ENCODE measurements at places on chromosomes 3 and 15.

DNA sequence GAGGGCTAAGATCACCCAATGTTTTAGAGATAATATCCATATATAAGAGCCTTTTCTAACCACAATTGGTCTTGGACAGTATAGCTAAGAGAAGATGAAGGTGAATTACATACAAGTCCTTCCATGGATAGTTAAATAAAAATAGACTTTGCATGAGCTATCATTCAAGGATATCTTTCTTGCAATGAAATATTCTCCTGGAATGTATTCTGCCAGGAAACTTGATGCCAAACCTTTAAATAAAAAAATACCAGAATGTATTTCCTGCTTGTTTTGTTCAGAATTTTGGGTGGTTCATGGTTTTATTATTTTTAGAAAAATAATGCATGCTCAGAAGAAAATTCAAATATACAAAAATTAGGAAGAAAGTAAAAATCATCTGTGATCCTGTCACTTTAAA lies 88.8 kb upstream of the PPIB start:
- no peak for DNase-seq

DNA sequence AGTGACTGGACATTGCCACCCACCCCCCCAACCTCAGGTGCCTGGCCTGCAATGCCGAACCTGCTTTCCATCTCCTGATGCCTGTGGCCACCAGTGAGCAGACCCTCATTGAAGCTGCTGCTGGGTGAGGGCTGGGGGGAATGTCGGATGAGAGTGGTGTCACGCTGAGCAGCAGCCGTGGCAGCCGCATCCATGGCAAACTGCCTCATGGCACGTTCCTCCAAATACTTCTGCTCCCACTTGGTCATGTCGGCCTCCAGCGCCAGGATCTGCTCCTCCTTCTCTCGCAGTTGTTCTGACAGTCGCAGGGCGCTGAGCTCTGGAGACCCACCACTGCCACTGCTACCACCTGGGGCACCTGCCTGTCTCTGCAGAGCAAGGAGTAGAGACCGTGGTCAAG lies 14.2 kb downstream of the AMOTL2 start:
- DNase-seq = no peak

- DNase-seq = no peak
Measured at GRCh38 chr3:126112531-126113237, 28.8 kb upstream of the SLC41A3 start.

DNA sequence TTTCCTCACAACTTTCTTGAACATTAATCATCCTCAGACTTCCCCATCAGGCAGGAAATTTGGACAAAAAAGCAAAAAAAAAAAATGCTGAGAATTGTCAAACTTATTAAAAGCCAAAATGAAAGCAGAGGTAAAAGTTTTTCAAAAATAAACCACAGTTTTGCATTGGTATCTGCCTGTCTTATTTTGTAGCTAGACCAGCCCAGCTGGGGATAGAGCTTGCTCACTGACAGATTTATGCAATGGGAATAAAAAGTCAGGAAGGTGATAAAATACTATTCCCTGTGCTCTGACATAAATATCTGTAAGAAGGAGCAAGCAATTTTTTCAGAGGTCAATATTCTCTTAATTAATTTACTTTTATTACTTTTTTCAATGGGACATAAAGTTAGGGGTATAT lies 1006.7 kb upstream of the ALCAM start:
- no peak for DNase-seq

DNA sequence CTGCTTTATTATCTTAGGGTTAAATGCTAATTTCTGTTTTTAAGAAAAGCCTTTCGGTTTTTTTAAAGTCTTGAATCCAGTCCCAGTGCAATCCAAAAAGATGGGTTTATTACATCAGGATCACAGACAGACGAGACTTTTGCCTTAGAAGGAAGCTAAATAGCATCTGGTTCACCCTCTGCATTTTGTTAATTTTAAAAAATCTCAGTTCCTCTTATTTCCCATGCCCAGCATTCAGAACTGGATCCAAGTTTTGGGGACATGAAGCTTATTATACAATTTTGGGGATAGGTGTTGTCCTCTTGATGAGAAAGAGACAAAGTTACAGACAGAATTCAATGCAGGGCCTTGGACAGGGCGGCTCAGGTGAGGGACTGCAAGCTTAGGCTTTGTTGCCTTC lies 181.5 kb upstream of the LYSMD4 start:
- DNase-seq = no peak

GRCh38 chr15:64527263-64527984 lies 67.0 kb downstream of the ZNF609 start:
- DNase-seq = no peak

- DNase-seq = no peak
Measured at GRCh38 chr3:188646592-188646991, 492.6 kb downstream of the LPP start.

GRCh38 chr3:58722561-58722960 lies 56.0 kb upstream of the FAM3D start:
- DNase-seq = no peak

DNA sequence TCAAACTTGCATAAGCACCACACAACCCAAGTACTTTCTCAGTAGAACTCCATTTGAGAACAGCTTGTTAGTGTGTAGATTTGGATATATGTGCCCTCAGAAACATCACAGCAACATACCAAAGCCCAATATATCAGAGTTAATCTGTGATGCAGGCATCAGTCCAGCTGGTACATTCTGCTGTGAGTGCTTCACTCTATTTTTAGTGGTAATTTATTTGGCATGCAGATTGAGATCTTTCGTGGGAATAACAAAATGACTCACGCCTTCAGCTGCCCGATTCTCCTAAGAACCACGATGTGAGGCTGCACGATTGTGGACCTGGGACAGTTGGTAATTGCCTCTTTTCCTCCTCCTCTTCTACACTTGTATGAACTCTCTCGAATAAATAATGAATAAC lies 730.7 kb downstream of the SQOR start:
- no peak for DNase-seq

GRCh38 chr15:49468481-49468839 lies 45.4 kb downstream of the FGF7 start:
- no peak for DNase-seq

- DNase-seq = no peak
Measured at GRCh38 chr15:76553102-76553501, 216.5 kb downstream of the ISL2 start.

GRCh38 chr15:71471347-71471746 lies 339.0 kb upstream of the NR2E3 start:
- DNase-seq = no peak

DNA sequence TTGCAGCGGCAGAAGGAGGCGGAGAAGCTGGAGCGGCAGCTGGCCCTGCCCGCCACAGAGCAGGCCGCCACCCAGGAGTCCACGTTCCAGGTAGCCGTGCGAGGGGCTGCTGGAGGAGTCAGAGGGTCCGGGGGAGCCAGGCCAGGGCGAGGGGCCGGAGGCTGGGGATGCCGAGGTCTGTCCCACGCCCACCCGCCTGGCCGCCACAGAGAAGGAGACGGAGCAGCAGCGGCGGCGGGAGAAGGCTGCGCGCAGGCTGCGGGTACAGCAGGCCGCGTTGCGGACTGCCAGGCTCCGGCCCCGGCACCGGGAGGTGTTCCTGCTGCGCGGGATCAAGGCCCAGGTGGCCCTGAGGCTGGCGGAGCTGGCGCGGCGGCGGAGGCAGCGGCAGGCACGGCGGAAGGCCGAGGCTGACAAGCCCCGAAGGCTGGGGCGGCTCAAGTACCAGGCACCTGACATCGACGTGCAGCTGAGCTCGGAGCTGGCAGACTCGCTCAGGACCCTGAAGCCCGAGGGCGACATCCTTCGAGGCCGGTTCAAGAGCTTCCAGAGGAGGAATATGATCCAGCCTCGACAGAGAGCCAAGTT lies 625.0 kb downstream of the MCTP2 start:
- DNase-seq = no peak

DNA sequence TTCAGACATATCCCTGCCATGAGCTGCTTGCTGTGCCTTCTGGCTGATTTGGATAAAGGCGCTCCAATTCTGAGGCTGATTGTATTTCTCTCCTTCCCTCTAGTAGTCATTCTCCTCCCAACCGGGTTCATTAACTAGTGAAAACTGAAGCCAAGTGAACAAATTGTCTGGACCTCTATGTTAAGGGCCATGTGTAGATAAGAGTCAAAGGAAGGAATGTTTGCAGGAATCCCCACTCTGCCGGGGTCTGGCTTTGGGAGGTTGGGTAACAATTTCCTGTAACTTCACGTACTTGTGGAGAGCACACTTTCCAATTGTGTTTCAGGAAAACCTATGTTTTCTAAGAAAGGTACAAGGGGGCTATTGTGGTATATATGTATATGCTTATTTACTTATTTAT lies 38.2 kb upstream of the SUCLG2 start:
- DNase-seq = no peak

- no peak for DNase-seq
Measured at GRCh38 chr3:191492601-191493000, 31.6 kb downstream of the PYDC2 start.

- DNase-seq = no peak
Measured at GRCh38 chr3:122691195-122691594, 10.6 kb downstream of the PARP14 start.

- DNase-seq = no peak
Measured at GRCh38 chr15:94229591-94230369, 1.6 kb upstream of the MCTP2 start.

GRCh38 chr3:5017925-5018531 lies 38.8 kb downstream of the BHLHE40 start:
- DNase-seq = no peak

DNA sequence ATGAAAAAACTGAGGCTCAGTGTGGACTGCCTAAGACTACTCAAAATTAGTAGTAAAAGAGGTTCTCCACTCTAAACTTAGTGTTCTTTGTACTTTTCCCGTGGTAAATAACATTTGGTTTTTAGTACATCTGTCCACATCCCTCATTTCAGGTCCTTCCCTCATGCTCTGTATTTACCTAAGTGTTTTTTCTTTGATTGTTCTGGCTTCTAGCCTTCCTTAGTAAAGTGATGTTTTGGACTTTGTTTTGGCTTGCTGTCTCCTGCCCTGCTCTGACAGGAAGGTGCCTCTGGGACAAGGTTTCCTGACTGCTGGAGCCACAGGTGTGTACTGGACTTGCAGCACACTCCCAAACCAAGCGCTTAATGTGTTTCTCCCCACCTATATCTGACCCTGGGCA lies 29.9 kb upstream of the ALDH1A2 start:
- DNase-seq = no peak

DNA sequence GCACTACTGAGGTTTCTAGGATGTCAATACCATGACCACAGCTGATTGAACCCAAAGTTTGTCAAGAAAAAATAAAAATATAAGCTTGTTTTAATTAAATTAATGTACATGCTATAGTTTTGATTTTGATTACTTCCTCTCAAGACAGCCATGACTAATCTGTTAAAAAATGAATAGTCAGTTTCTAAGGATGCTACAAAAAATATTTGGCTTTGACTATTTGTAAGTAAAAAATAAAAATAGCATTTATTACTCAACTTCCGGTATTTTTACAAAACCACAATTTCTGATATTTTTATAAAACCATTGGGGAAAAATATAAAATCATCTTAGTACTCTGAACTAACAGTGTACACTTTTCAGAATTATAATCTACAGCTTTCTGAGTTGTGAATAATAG lies 12.1 kb upstream of the TEX9 start:
- DNase-seq = no peak

DNA sequence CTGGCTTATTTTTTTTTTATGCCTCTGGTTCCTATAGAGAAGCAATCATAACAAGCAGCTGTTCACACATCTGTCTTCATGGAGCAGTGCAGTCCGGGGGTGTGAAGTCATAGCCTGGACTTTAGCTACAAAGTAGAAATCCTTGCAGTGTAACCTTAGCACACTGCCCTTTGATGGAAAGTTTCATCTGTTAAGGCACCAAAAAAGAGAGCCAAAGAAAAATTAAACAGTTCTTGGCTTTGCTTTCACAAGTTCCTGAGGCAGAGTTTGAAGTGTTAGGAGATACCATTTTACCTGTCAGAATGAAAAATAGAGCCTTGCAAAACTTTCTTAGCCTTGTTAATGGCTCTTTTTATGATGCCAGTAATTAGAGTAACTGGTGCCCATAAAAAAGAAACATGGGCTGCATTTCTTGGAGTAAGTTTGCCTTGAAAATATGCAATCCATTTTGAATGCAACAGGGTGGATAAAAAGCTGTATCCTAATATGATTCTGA lies 84.1 kb downstream of the PIK3R4 start:
- no peak for DNase-seq

DNA sequence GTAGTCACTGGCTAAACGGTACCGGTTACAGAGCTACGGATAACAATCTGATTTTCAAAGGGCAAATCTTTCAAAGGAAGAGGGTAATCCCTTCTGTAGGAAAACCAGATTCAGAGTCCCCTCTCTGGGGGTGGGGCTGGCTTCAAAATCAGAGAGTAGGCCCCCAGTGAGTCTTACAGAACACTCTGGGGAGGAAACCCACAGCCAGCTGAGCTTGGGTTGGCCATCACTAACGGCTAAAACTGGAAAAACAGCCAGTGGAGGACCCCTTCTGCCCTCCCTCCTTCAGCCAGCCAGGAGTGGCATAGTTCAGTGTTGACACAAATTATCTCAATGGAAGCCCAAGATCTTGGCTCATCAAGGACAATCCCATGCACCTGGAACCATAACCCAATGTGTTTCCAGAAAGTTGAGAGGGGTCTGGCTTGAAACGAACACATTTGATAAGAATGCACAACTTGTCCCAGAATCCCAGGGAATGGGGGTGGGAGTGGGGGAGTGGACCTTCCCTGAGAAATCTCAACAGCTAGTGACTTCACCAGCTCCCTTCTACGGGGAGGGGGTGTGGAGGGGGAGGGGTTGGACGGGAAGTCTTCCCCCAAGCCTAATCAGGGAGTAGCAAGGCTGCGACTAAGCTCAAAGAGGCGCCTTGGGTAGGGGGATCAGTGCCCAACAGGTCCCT lies 1.0 kb downstream of the RASL12 start:
- DNase-seq = no peak

DNA sequence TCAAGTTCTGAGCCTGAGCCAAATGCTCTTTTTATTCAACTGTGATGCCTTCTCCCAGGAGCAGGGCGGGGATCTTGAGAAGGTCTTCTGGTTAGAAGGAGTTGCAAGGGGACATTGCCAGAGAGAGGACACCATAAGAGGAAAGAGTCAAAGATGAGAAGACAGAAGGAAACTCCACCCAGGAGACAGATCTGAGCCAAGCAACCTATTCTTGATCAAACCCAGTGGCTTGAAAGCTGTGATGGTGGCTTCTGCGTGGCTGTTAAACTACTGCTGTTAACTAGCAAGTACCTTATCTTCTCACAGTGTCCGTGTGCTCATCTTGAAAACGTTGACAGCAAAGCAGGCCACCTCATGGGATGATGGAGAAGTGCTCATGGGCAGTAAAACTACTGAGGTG lies 19.8 kb upstream of the AGBL1 start:
- DNase-seq = no peak

All from pulmonary artery endothelial cell (primary cell).